T-helper 22 cell (primary cell): ENCODE measurements at places on chromosomes 7 and 10.

DNA sequence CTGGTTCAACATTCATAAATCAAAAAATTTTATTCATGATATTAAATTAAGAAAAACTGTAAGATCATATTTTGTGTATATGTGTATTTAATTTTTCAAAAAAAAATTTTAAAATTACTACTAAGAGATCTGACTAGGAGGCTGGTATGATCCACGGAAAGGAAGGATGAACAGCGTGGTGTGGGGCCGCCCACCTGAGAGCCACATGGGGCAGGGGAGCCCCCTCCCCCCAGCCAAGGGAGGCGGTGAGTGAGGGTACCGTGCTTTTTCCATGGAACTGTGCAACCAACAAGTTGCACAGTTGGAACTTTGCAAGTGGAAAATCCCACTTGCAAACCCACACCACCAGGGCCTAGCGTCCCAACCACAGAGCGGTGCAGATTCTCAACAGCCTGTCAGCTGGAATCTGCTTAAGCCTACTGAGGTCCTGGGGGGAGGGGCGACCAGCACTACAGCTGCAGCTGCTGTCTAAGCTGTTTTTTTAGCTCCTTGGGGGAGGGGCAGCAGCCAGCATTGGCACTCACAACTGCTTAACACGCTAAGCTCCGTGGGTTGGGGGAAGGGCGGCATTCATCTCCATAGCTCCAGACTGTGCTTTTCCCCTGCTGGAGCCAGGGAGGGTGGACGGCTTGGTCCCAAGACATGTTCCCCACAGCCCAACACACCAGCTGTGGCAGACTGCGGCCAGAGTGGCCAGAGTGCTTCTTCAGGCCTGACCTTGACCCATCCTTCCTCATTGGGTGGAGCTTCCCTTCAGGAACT lies 94.2 kb upstream of the IGFBP3 start:
- no peak for DNase-seq

- no peak for DNase-seq
These were observed 51.0 kb downstream of the DYNC2I1 start for GRCh38 chr7:158907390-158907789.

GRCh38 chr10:72328829-72329204 lies 25.9 kb downstream of the DNAJB12 start:
- no peak for DNase-seq

GRCh38 chr7:20301311-20301939 lies 29.3 kb upstream of the ITGB8 start:
- DNase-seq = no peak
